ENCODE measurements at places on chromosomes 13 and 19.

GRCh38 chr19:44993926-44994537 lies 7.2 kb upstream of the RELB start:
- DNase-seq = no peak

- DNase-seq = no peak
Measured at GRCh38 chr13:113992276-113993005, 18.6 kb upstream of the C13orf46 start.

GRCh38 chr19:41774515-41774980 lies 19.2 kb downstream of the CEACAM6 start:
- no peak for DNase-seq

GRCh38 chr19:56955637-56956216 lies 115.2 kb upstream of the PEG3 start:
- no peak for DNase-seq

- DNase-seq = no peak
Measured at GRCh38 chr13:93079294-93079693, 147.3 kb upstream of the GPC6 start.

DNA sequence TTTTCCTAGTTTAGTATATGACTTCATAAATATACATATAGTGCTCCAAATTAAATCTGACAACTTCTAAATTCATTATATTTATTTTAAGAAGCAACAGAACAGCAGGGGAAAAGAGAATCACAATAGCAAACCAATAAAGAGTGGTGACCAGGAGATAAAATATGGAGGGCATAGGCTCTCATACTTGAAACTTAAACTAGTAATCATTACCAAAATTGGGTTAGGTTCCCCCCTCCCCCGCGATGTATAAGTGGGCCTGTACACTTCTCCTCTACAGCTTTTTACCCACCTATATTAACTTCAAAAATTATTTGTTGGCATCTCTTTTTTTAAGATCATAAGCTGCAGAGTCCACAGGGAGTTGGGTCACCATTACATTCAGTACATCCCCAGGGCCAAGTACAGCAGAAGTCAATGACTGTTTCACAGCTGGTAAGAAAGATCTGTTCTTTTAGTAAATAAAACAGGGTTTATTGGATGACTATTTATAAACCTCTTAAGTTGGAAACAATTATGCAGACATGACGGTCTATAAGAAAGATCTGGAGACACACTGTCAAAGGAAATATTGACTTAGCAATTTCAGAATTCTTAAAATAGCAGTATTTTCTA lies 29.4 kb downstream of the KLF12 start:
- no peak for DNase-seq

GRCh38 chr19:17136021-17136420 lies 60.4 kb downstream of the MYO9B start:
- no peak for DNase-seq

- no peak for DNase-seq
Measured at GRCh38 chr13:28497143-28497876, 2.4 kb upstream of the FLT1 start.

DNA sequence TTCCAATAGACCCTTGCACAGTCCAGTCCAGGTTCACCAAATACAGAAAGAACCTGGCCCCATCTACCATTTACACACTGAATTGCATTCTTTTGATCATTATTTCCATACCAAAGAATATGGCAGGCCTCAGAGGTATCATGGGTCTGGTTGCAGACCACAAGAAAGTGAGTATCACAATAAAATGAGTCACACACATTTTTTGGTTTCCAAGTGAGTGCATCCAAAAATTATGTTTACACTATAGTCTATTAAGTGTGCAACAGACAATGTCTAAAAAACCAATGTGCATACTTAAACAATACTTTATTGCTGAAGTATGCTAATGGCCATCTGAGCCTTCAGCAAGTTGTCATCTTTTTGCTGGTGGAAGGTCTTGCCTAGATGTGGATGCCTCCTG lies 105.3 kb downstream of the SPACA7 start:
- no peak for DNase-seq

- DNase-seq = no peak
Measured at GRCh38 chr13:99916366-99917103, 55.0 kb downstream of the ZIC5 start.

DNA sequence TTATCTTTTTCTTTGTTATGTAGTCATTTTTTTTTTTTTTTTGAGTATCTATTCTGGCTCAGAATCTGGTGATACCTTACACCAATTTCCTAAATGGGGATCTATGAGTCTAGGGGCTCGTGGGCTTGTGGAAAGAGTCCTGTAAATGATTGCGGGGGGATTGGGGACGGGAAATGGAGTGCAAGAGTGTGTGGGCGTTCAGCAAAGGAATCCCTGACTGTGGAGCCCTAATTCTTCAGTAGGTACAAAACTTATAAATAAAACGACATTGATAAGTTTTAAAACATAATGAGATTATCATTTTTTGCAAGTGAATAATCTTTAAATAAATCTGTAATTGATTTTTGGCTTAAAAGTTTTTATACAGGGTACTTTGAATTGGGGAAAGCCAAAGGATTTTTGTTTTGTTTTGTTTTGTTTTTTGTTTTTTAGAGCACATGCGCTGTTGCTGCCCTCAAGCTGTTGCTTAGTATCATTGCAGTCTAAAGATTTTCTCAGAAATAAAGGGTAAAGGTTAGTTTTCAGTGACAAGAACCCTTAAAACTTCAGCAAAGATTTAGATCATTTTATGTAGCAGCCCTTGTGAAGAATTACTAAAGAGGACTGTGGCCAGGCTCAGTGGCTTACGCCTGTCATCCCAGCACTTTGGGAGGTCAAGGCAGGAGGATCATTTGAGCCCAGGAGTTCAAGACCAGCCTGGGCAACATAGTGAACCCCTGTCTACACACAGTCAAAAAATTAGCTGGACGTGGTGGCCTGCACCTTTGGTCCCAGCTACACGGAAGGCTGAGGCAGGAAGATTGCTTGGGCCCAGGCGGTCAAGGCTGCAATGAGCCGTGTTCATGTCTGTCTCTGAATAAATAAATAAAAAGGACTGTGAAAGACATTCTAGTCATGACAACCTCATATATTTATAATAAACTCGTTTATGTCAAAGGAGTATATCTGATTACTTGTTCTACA lies 1.7 kb downstream of the ERCC5 start:
- DNase-seq = no peak

DNA sequence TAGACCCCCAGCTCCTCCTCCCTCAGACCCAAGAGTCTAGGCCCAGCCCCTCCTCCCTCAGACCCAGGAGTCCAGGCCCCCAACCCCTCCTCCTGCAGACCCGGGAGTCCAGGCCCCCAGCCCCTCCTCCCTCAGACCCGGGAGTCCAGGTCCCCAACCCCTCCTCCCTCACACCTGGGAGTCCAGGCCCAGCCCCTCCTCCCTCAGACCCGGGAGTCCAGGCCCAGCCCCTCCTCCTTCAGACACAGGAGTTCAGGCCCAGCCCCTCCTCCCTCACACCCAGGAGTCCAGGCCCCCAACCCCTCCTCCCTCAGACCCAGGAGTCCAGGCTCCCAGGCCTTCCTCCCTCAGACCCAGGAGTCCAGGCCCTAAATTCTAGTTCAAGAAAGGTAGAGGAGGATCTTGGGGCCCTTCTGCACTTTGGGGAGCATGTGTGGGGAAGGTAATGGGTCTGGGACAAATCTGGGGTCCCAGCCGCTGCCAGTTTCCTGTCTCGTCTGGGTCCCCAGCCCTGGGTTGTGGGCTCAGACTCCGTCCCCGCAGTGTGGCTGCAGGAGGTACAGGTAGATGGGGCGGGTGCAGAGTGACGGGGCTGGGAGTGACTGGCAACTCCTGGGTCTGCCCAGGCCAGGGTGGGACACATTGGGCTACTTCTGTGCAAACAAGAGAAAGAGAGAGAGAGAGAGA lies 3.2 kb upstream of the TMEM190 start:
- no peak for DNase-seq

DNA sequence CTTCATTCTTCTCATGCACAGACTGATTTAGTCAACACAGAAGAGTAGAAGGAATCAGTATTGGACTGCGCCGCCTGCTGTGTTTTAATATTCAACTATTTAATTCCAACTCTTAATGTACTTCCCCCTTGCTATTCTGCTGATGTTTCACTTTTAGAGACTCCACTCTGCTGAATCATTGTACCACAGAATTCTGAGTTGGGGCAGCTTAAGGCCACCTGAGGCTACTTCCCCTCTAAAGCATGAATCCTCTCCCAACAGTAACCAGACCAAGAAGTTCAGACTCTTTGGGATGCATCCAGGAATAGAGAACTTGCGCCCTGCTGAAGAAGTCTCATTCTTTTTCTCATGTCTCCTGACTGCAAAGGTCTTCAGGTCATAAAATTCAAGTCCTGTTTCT lies 708.8 kb downstream of the UQCRFS1 start:
- no peak for DNase-seq

DNA sequence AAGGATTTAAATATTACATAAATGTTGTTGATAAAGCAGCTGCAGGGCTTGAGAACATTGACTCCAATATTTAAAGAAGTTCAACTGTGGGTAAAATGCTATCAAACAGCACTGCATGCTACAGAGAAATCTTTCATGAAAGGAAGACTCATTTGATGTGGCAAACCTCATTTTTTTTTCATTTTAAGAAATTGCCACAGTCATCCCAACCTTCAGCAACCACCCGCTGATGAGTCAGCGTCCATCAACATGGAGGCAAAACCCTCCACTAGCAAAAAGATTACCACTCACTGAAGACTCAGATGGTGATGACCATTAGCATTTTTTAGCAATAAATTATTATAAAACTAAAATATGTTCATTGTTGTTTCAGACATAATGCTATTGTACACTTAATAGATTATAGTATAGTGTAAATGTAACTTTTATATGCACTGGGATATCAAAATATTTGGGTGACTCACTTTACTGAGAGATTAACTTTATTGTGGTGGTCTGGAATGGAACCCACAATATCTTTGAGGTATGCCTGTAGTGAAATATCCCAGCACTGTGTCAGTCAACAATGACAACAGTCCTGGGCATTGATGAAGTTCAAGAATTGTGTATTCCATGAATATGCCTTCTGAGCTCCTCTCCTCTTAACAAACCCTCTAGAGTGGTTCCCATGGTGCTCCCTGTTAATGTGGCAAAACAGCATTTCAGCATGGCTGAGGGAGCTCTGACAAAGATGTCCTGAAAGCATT lies 52.4 kb upstream of the SOX21 start:
- DNase-seq = no peak

DNA sequence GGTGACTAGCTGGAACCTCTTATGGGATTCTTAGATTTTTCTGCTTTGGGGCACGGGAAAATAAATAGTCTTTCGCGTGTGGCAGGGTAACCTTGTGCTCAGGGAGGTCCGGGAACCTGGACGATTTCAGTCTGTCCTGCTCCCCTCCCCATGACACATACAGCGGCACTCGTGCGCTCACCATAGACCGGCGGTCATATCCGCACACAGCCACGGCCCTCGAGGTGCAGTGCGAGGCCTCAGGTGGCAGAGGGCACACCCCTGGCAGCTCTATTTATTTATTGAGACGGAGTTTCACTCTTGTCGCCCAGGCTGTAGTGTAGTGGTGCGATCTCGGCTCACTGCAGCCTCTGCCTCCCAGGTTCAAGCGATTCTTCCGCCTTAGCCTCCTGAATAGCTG lies 3.0 kb downstream of the ONECUT3 start:
- no peak for DNase-seq

GRCh38 chr19:41218615-41219507 lies at the start of gene AXL:
TSS of gene AXL (plus strand) at chr19:41219223. CDS start at chr19:41219393, 170 bp downstream.
- no peak for DNase-seq

DNA sequence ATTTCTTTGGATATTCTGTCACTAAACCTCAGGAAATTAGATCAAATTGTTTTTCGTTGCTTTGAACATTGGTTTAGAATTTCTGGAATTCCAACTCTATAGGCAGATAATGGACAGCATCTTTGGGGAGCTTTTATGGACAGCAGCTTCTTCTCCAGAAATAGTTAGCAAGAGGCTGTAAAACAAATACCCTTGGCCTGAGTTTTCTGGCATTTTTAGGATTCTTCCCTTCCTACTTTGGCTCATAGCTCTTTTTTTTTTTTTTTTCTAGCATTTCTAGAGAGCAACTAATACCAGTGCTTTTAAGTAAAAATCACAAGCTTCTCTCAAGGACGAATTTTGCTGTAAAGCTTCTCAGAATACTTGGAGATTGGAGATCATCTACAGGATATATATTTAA lies 169.8 kb upstream of the SPRY2 start:
- no peak for DNase-seq

DNA sequence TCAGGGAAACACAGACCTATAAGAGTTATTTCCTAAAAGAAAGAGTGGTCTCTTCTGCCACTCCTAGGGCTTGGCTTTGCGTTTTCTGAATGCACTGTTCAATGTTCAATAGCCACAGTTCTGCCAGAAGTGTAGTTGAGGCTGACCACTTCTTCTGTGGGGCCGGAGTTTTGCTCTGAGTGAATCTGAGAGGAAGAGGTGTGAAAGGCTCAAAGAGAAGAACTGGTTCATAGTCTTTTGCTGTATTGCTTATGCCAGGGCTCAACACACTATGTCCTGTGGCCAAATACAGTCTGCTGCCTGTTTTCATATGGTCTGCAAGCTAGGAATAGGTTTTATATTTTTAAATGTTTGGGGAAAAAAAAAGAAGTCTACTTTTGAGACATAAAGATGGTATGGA lies 128.2 kb downstream of the STOML3 start:
- no peak for DNase-seq

DNA sequence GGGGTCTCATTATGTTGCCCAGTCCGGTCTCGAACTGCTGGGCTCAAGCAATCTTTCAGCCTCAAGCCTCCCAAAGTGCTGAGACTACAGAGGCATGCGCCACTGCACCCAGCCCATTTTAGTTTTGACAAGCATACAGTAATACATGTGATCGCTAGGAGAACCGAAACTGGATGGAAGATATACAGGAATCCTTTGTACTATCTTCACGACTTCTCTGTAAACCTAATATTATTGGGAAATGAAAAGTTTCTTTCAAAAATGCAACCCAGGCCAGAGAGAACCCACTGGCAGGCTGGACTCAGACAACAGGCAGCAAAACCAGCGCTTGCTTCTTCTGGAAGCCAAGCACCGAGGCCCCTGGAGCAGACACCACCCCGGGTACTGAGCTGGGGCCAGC lies 9.4 kb downstream of the C19orf12 start:
- DNase-seq = no peak

- DNase-seq = no peak
Measured at GRCh38 chr13:111906816-111907215, 160.1 kb upstream of the SOX1 start.

- no peak for DNase-seq
Measured at GRCh38 chr13:73040484-73040883, 18.3 kb upstream of the KLF5 start.

DNA sequence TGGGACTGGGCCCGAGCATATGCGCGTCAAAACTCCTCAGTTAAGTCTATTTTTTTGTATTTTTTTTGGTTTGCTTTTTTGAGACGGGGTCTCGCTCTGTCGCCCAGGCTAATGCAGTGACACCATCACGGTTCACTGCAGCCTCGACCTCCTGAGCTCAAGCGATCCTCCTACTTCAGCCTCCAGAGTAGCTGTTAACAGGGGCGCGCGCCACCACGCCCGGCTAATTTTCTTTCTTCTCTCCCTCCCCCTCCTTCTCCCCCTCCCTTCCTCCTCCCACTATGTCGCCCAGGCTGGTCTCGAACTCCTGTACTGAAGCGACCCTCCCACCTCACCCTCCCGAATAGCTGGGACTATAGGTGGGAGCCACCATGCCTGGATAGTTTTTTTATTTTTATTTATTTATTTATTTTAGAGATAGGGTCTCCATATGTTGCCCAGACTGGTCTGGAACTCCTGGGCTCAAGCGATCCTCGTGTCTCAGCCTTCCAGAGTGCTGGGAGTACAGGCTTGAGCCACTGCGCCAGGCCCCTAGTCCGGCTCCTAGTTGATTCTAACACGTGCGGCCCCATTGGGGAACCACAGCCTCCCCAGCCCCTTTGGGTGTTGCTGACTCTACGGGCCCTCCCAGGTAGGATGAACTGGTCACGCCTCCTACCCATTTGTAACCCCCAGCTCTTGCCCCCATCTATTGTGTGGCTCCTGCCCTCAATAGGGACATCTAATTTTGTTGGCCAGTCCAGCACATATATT lies 806 bp upstream of the ZNF837 start:
- no peak for DNase-seq
